CD4-positive, alpha-beta T cell treated with Interleukin-12 subunit alpha and Interleukin-12 subunit beta, for 1 hour (primary cell): ENCODE measurements at places on chromosomes 7 and 10.

GRCh38 chr7:130703851-130704250 is 17.5 kb upstream of the TSGA13 start:
- no peak for DNase-seq

DNA sequence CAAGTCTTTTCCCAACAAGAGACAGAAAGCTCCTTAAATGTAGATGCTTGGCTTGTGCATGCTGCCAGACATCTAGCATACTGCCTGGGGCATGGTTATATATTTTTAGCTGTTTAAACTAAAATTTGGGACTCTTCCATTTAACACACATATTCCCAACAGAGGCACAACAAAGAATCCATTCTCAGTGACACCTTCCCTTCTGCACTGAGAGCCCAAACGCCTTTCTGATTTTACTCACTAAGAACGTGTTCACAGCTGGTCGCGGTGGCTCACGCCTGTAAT is 49.9 kb downstream of the CPVL start:
- DNase-seq = no peak

DNA sequence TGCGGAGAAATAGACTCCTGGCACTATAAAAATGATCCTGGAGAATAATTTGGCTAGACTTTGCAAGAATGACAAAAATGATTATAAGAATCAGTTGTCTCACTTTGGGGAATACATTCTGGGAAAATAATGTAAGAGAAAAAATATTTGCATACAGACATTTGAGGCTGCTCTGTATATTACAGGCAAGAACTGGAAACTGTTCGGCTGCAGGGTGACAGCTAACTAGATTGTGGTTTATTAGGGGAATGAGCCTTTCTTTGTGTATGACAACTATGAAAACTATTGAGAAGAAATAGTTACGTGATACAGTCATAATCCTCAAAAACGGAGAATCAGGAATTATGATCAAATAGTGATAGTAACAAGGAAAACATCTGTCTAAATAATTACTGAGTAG is 8.6 kb downstream of the TRIM56 start:
- no peak for DNase-seq

GRCh38 chr7:134820778-134821177 is 41.3 kb downstream of the CALD1 start:
- DNase-seq = no peak

GRCh38 chr10:55033061-55033460 is 232.0 kb upstream of the PCDH15 start:
- no peak for DNase-seq

- peak; percentile 60 for DNase-seq
Measured at GRCh38 chr7:142478479-142479220, 220.8 kb upstream of the PRSS58 start.

DNA sequence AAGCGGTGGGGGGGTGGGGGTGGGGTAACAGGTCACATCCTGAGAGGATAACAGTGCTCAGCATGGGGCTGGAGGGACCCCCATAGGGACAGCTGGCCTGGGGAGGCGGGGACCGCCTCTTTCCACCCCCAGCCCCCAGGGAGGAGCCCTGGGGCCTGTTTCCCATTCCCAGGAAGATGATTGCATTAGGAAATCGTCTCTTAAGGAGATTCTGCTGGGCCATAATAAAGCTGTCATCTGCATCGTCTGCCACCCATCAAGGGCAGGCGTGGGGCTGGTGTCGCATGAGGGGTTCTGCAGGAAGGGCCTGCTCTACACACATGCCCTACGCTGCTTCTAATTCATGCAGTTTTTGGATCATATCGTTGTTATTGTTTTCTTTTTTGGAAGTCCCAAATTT is 17.2 kb downstream of the RET start:
- DNase-seq = no peak
